Activated CD8-positive, alpha-beta T cell treated with anti-CD3 and anti-CD28 coated beads for 36 hours (primary cell): ENCODE measurements at places on chromosomes 2 and 18. TPM values are rescaled to one million over a fixed set of nuclear protein-coding genes. Genes with fewer than 3 reads are reported as not detected.

LDAH gene
- total RNA-seq: 29.3 TPM

CRYGD gene
- total RNA-seq: not detected

SLC35G4 gene
- total RNA-seq: not detected

MYL12B gene
- total RNA-seq: 243 TPM

- no peak for DNase-seq
- no peaks in the 10 kb centered on the region for H3K4me1 ChIP-seq
- H3K4me3 ChIP-seq: no peak overlapping the region
- no peaks in the 10 kb centered on the region for H3K36me3 ChIP-seq
- peaks cover 1% of the 10 kb centered on the region for H3K27me3 ChIP-seq
- H3K27ac ChIP-seq: no peak overlapping the region
These were observed 190.9 kb upstream of the DOK6 start for GRCh38 chr18:69209761-69210160.

DNA sequence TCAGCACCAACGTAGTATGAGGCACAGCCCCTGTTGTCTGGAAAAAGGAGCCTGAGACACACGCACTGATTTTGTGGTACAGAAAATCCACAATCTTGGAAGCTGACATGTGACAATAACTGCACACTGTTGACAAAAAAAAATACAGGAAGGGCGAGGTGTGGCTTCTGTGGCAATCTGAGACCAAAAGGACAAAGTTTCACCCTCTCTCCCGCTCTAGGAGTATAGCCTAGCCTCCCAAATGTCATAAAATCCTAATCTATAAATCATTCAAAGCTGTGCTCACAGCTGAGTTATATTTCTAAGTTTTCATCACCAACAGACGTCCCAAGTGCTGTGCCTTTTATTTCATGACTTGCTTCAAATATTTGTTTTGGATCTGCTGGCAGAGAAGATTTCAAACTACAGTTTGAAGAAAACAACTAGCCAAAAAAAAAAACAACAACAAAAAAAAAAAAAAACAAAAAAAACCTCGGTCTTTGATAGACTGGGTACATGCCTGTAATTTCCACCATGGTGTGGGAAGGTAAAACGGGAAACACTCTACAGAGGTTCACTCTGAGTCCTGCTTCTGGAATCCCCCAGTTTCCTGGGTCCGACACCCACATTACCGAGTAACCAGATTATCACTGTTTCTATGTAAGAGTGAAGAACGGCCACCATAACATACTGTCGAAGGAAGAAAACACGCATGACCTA, 61.0 kb downstream of the C2orf76 start:
- no peaks in the 10 kb centered on the region for H3K4me1 ChIP-seq
- H3K4me3 ChIP-seq: no peak overlapping the region
- H3K27me3 ChIP-seq: no peaks in the 10 kb centered on the region
- no peak for DNase-seq

- H3K27me3 ChIP-seq: no peaks in the 10 kb centered on the region
- H3K4me1 ChIP-seq: peaks cover 10% of the 10 kb centered on the region
- no peaks in the 10 kb centered on the region for H3K36me3 ChIP-seq
- H3K27ac ChIP-seq: peak overlapping the region; percentile 53
- no peak for DNase-seq
These were observed 34.9 kb downstream of the TEX44 start for GRCh38 chr2:231627384-231628120.

- no peaks in the 10 kb centered on the region for H3K36me3 ChIP-seq
- no peak overlapping the region for H3K27ac ChIP-seq
- H3K4me1 ChIP-seq: no peaks in the 10 kb centered on the region
- no peak overlapping the region for H3K4me3 ChIP-seq
These were observed 169.1 kb downstream of the NDUFA10 start for GRCh38 chr2:239855863-239856587.

DNA sequence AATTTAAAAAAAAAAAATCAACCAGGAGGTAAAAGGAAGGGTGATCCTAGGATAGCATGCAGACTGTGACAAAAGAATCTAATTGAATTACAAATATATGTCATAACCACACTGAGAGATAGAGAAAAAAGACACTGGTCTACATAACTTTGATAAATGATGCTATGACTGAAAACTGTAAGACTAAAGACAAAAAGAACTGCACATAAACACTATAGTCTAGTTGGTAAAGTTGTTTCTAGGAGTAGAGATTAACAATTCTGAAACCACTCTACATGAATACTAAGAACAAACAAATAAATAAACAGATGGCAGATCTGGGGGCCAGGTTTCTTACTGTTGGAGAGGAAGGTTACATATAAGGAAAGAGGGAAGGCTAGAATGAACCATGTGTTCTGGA, 14.6 kb upstream of the CHAC2 start:
- H3K4me3 ChIP-seq: no peak overlapping the region
- no peaks in the 10 kb centered on the region for H3K27me3 ChIP-seq
- H3K27ac ChIP-seq: peak overlapping the region; percentile 39
- H3K4me1 ChIP-seq: peaks cover 25% of the 10 kb centered on the region
- peaks cover 23% of the 10 kb centered on the region for H3K36me3 ChIP-seq

- H3K36me3 ChIP-seq: no peaks in the 10 kb centered on the region
- H3K27ac ChIP-seq: no peak overlapping the region
- no peak overlapping the region for H3K4me3 ChIP-seq
- no peaks in the 10 kb centered on the region for H3K27me3 ChIP-seq
- no peaks in the 10 kb centered on the region for H3K4me1 ChIP-seq
- no peak for DNase-seq
These were observed 1.2 kb upstream of the LYG2 start for GRCh38 chr2:99256677-99257076.

GRCh38 chr2:28450901-28451565, 44.8 kb upstream of the PLB1 start:
- no peak overlapping the region for H3K27ac ChIP-seq
- H3K27me3 ChIP-seq: no peaks in the 10 kb centered on the region
- DNase-seq: no peak
- H3K36me3 ChIP-seq: no peaks in the 10 kb centered on the region

- peaks cover 3% of the 10 kb centered on the region for H3K36me3 ChIP-seq
- DNase-seq: peak; percentile 19
These were observed 117.3 kb downstream of the MSH2 start for GRCh38 chr2:47520302-47520630.

DNA sequence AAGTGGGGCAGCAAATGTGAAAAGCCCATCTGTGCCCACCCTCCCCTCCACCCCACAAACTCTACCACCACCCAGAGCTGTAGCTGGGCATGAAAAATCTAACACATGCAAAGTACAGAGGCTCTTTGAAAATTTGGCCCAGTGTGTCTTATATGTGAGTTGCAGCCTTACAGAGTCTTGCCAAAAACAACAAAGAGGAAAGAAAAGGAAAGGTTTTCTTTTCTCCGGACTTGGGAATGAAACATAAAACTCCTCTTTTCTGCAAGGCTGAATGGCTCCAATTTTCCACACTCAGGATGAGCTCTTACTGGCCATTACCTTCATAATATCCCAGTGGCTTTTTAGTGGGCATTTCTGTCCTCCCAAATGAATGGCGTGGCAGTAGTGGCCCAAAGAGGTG, 27.9 kb upstream of the POU3F3 start:
- H3K27me3 ChIP-seq: peaks cover 6% of the 10 kb centered on the region
- H3K27ac ChIP-seq: no peak overlapping the region
- no peak for DNase-seq
- no peak overlapping the region for H3K4me3 ChIP-seq

GRCh38 chr18:78810706-78811105, 168.9 kb upstream of the SALL3 start:
- peaks cover 8% of the 10 kb centered on the region for H3K27me3 ChIP-seq
- no peaks in the 10 kb centered on the region for H3K4me1 ChIP-seq
- no peak for DNase-seq
- H3K27ac ChIP-seq: no peak overlapping the region
- H3K36me3 ChIP-seq: no peaks in the 10 kb centered on the region

GRCh38 chr2:161135951-161136593, 24.2 kb upstream of the TANK start:
- no peak for DNase-seq
- peak overlapping the region; percentile 85 for H3K4me3 ChIP-seq
- H3K4me1 ChIP-seq: peaks cover 38% of the 10 kb centered on the region
- H3K27me3 ChIP-seq: no peaks in the 10 kb centered on the region
- H3K27ac ChIP-seq: peak overlapping the region; percentile 99
